ENCODE measurements at places on chromosomes 12 and 14.

- peak; percentile 79 for DNase-seq
Observed at GRCh38 chr12:8629486-8630033, 16.9 kb upstream of the AICDA start.

DNA sequence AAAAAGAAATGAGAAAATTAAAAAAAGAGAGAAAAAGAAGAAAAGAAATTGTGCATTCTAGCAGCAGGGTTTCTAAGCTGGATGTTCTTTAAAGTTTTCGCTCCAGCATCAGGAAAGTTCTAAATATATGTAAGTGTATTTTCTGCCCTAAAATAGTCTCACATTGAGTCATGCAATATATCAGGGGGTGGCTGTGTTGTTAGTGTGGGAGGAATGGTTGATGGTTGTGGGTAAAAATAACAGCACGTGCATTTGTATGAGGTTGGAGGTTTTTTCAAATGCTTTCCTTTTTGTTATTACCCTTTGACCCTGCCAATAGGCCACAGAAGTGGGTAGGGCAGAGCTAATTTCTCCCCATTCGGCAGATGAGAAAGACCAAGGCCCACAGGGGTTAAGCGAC, 65.1 kb upstream of the FBXO21 start:
- no peak for DNase-seq

- no peak for DNase-seq
Observed at GRCh38 chr12:67035121-67035520, 234.0 kb upstream of the CAND1 start.

- peak; percentile 99 for DNase-seq
Observed at GRCh38 chr12:53099071-53099882, 1.8 kb downstream of the IGFBP6 start.

- no peak for DNase-seq
Observed at GRCh38 chr12:70534466-70534865, 102.8 kb downstream of the PTPRB start.

GRCh38 chr14:50057331-50057730, 59.0 kb downstream of the VCPKMT start:
- DNase-seq, result no peak

GRCh38 chr14:95106971-95107370, 50.4 kb downstream of the DICER1 start:
- no peak for DNase-seq

DNA sequence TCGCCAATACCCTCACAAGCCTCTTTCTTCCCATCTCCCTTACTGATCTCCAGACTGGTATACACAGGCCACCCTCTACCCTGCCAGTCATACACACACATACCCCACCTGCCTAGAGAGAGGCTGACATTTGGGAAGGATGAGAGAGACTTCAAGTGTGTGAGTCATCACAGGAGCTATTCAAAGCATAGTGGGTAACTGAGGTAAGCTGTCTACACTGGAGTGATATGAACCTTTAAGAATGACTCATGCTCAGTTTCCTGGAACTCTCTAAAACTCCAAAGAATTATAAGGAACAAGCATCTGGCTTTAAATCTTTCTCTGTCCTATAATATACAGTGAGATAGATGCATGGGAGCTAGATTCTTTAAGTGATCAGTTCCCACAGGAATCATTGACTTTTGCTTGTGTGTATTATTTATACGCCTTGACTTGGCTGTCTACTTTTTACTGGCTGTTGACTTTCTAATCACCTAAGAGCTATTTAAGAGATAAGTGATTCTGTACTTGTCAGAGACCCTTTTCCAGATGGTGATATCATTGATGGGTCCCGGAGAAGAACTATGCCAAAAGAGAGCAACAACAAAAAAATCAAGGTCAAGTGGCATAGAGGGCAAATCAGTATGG, 5.8 kb downstream of the IGF1 start:
- peak; percentile 60 for DNase-seq

GRCh38 chr14:61950340-61950739, 188.1 kb downstream of the SNAPC1 start:
- peak; percentile 22 for DNase-seq

DNA sequence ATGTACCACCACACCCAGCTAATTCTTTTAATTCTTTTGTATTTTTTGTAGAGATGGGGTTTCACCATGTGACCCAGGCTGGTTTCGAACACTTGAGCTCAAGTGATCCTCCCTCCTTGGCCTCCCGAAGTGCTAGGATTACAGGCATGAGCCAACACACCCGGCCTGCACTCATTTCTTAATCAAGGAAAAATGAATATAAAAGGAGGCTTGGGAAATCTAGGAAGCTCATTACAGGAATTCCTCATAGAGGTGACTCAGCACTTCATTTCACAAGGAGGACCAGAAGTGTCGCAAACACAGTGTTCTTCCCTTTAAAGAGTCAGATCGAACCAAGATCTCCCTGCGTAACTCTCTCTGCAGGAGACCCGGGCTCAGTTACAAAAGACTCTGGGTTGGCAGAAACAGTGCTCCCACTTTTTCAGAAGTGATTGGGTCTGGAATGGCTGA, 30.3 kb downstream of the NFKBIA start:
- DNase-seq, result peak; percentile 87

GRCh38 chr12:128682548-128683275, 141.0 kb downstream of the SLC15A4 start:
- DNase-seq, result no peak

DNA sequence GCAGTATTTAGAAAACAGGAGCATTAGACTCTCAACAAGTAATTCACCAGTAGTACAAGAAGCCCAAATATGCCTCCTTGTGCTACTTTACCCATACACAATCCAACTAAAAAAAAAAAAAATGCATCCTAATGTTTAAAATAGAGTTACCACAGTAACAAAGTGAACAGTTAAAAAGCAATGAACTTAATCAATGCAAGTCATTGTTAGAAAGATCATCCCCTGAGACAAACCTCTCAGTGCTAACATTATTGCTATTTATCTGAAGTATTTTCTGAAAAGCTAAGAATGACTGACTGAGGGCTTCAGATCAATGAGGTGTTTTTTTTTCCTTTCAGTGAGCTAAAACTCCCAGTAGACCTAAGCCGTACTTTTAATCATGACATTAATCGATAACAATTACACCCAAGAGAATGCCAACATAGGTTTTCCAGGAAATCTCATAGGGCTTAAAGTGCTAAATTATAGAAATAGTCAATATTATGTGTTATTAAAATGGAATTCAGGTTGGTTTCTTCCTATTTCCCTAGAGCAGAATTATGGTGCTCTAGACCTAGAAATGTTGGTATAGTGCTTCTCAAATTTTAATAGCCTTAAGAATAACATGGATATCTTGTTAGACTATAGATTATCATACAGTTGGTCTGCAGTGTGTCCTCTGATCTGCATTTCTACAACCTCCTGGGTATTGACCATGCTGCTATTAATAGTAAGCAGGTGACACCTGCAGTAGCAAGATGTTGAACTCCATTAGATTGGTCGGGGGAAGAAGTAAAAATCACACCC, 123.0 kb downstream of the PRKD1 start:
- DNase-seq, result no peak

DNA sequence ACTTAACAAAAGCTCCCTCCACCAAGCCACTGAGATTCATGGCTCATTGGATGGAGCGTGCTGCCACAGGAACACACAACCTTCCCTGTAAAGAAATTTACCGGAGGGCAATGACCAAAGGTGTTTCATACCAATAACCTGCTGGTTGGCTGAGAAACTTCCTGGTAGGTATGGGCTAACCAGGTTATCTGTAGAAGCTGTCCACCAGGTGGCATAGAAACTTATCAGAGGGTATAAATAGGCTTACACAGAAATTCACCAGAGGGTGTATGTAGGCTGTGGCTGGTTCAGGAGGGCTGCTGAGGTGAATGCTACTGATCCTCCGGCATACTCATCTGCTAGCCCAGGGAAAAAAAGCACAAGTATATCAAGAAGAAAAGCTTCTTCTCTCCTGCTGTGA, 27.1 kb upstream of the MTERF2 start:
- DNase-seq, result no peak

- peak; percentile 33 for DNase-seq
Observed at GRCh38 chr12:101570047-101570446, 24.7 kb upstream of the MYBPC1 start.

DNA sequence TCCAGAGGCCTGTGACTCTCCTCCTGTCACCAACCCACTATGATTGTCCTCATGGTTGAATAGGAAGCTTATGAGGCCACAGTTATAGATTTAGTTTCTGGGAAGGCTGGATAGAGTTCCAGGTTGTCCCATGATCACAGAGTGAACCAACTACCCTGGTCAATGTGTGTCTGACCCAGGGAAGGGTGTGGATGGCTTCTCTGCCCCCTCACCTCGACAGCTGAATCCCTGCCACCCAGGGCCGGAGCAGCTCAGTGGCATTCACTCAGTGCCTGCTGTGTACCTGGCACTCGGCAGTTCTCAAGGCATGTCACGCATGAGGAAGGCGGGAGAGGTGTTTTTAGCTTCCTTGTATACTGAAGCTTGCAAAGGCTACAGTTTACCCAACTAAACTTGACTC, 43.2 kb downstream of the JDP2 start:
- DNase-seq, result no peak

DNA sequence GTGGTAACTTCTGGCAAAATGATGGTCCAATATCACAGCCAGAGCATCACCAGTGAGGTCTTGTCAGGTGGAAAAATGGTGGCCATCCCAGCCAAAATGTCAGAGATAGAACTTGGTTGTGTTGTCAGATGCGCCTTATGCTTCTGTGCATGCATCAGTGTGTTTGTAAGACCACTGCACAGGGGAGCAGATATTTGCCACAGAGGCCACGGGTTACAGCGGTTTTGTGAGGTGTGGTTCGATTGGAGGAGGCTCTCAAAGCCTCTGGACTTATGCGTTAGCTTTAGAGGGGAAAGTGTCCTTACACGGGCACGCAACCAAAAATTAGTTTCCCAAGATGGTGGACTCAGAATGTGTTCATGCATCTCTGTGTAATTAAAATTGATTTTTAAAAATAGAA, 243.8 kb downstream of the ADGRD1 start:
- DNase-seq, result no peak

- DNase-seq, result no peak
Observed at GRCh38 chr12:110514363-110514762, 12.2 kb downstream of the RAD9B start.

DNA sequence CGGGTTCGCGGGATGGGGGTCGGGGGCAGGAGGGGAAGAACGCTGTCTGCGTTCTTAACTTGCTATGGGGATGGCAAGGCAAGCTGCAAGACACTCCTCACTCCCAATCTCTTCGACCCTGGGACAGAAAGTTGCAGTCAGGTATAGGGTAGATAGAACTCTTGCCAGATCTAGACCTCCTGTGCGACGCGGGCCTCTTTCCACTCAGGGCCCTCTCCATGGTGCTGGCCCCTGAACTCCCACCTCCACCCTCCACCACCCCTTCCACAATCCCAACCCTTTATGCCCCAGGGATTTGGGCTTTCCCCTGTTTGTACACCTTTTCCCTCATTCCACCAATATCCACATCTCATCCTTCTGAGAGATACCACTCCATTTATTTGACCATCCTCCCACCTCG, 812 bp downstream of the NABP2 start:
- no peak for DNase-seq

DNA sequence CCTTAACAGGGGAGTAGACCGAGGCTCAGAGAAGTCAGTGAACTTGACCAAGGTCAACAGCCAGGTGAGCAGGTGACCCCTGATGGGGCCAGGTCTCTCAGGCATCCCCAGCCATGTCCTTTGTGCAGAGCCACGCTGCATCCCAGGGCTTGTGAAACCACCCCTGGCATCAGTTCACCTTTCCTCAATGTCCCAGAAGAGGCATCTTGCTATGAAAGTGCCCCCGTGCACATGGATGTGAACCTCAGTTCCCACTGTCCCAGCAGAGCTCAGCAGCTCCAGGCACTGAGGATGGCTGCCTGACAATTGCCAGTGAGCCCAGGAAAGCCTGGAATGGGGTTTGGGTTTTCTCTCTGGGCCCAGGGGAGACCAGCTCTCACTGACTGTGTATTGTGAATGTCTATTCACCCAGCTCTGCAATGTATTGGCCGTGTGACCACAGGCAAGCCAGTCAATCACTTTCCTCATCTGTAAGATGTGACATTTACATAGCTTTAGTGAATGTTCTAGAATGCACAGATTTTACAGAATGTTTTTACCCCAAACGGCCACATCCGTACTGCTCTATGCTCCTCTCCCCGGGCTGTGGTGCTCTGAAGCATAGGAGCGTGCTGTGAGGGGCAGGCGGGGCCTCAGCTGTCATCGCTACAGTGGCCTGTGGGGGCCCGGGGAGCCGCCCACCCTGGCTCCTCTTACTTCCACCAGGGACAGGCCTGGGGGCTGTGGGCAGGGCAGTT, 4.9 kb downstream of the CACNA2D4 start:
- no peak for DNase-seq

GRCh38 chr12:116015525-116015924, 262.0 kb downstream of the MED13L start:
- peak; percentile 8 for DNase-seq

DNA sequence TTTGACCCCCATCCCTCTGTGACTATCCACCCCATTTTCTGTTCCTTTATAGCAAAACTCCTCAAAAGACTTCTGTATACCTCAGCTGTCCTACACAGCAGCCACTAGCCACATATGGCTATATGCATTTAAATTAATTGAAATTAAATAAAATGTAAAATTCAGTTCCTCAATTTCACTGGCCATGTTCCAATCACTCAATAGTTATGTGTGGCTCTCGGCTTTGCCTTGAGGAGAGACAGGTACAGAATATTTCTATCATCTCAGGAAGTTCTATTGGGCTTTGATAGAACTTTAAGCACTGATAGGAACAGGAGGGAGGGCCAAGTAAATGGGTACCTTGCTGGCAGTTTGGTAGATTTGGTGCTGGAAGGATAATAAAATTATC, 280.3 kb upstream of the AMIGO2 start:
- DNase-seq, result no peak

DNA sequence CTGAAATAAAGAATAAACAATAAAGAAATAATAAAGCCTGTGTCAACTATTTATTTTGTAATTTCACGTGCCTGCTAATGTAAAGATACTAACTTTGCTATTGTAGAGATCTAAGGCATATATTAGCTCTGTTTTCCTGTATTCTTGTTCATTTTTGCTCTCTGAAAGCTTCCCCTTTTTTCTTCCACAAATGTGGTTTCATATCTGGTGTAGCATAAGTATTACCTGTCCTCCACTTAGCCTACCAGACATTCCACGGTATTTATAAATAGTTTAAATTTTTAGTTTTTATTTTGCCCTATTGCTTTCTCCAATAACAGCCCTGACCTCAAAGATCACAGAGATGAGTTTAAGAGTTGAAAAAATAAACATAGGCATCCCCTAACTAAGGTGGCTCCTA, 92.6 kb upstream of the ATP2B1 start:
- DNase-seq, result no peak

DNA sequence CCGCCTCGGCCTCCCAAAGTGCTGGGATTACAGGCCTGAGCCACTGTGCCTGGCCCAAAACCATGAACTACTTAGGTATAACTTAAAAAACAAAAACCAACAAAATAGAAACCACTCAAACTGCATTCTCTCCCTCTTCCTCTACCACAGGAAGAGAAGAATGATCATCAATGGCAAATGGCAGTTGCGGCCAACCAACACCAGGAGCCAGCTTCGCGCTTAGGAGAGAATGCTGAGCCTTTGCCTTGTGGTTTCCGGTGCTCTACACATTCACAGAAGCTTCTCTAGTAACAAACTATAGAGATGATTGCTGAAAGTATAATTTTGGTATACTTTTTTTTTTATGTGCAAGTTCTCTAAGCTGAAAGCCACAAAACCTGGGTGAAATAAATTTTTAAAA, 17.1 kb downstream of the CATSPERB start:
- no peak for DNase-seq
